Renal cortex interstitium (tissue), 15 donors: ENCODE measurements at places on chromosomes 16 and 17.

- no peak for DNase-seq
These were observed 3.0 kb upstream of the CDH15 start for GRCh38 chr16:89168381-89169189.

GRCh38 chr16:57601801-57602478 lies 26.5 kb upstream of the ADGRG1 start:
- no peak for DNase-seq

GRCh38 chr16:84320511-84320910 lies 25.8 kb downstream of the WFDC1 start:
- no peak for DNase-seq

DNA sequence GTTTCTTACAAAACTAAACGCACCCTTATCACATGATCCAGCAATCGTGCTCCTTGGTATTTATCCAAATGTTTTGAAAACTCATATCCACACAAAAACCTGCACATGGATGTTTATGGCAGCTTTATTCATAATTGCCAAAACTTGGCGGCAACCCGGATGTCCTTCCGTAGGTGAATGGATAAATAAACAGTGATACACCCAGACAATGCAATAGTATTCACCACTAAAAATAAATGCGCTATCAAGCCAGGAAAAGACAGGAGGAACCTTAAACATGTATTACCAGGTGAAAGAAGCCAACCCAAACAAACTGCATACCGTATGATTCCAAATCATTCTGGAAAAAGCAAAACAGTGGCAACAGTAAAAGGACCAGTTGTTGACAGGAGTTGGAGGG lies 10.0 kb downstream of the SPATA32 start:
- no peak for DNase-seq

- no peak for DNase-seq
These were observed 6.5 kb downstream of the SLC5A11 start for GRCh38 chr16:24852281-24852721.

GRCh38 chr17:40417258-40417608 lies 463 bp downstream of the TOP2A start:
- no peak for DNase-seq

- DNase-seq: no peak
These were observed 29.0 kb downstream of the KDM8 start for GRCh38 chr16:27232061-27232900.

GRCh38 chr16:85174871-85175723 lies 62.8 kb upstream of the CIBAR2 start:
- DNase-seq: no peak

GRCh38 chr16:48158296-48158695 lies 2.5 kb upstream of the ABCC12 start:
- no peak for DNase-seq

GRCh38 chr16:69443927-69444631 lies 19.7 kb downstream of the CYB5B start:
- no peak for DNase-seq

DNA sequence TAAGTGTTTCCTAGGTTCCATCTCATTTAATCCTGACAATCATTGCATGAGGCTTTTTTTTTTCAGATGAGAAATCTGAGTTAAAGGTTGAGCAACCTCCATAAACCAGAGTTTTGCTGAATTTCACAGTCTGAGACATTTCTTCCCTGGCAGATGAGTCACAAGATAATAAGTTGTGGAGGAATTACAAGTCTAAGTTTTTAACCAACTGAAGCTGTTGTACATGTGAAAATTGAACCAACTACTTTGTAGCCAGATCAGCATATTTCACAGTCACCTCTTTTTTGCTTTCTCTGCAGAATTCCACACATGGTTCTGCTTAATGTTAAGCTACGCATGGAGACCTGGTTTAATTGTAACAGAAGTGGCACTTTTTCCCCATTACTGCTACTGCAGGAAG lies 765.6 kb downstream of the CDH11 start:
- no peak for DNase-seq

GRCh38 chr16:7547736-7548135 lies 215.1 kb downstream of the RBFOX1 start:
- no peak for DNase-seq

DNA sequence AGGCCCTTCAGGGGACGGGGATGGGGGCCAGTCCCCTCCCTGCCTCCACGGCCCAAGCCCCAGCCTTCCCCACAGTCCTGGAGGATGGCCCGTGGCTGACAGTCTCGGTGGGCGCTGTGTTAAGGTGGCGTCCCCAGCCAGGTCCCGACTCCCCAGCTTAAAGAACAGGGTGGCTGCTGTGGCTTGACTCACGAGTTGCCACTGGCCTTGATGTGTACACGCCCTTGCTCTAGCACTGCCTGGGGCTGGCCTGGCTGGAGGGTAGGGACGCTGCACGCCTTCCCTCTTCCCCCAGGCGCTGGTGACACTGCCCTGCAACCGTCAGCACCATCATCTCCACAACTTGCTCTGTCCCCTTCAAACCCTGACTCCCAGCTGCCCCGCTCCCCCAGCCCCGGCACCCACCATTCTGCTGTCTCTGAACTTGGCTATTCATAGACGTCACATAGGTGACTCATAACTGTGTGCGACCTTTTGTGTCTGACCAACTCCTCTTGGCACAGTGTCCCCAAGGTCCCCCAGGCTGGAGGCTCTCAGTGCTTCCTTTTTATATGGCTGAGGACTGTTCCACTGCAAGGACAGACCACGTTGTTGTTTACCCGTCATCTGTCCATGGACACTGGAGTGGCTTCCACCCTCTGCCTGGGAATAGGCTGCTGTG lies 6.3 kb downstream of the GNPTG start:
- no peak for DNase-seq

DNA sequence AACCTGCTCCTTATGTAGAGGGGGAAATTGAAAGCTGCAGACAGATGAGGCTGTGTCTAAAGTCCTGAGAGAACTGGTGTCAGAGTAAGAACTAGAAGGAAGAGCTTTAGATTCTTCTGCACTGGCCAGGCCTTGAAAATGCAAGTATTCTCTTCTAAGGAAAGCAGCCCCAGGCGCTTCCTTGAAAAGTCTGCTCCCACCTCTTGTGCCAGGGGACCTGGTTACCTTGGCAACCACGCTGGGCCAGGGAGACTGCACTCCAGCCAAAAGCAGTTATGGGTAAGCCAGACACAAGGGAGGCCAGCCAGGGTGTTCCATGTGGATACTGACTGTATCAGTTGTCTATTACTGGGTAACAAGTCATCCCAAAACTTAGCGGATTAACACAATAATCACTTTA lies 228.6 kb upstream of the SDK2 start:
- no peak for DNase-seq

- no peak for DNase-seq
These were observed 3.0 kb upstream of the ABCC1 start for GRCh38 chr16:15946257-15947044.

GRCh38 chr16:12628536-12628935 lies 175.2 kb downstream of the CPPED1 start:
- no peak for DNase-seq

- no peak for DNase-seq
These were observed 24.4 kb downstream of the SCNN1G start for GRCh38 chr16:23206986-23207385.

DNA sequence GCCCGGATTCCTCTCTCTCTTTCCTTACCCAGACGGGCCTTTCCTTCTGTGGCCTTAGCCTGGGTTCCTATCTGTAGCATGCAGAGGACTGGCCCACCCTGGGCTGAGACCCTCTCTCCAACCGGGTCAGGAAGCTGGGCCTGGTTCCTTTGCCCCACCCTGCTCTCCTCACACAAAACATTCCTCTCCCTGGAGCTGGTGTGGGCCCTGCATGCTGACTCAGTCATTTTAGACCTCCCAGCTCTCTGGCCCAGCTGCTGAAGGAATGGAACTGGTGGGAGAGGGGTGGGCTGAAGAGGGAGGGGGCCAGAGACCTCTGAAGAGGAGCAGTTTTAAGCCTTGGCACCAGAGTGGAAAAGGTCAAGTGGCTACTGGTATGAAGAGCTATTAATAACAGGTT lies 957 bp downstream of the MYL4 start:
- no peak for DNase-seq

DNA sequence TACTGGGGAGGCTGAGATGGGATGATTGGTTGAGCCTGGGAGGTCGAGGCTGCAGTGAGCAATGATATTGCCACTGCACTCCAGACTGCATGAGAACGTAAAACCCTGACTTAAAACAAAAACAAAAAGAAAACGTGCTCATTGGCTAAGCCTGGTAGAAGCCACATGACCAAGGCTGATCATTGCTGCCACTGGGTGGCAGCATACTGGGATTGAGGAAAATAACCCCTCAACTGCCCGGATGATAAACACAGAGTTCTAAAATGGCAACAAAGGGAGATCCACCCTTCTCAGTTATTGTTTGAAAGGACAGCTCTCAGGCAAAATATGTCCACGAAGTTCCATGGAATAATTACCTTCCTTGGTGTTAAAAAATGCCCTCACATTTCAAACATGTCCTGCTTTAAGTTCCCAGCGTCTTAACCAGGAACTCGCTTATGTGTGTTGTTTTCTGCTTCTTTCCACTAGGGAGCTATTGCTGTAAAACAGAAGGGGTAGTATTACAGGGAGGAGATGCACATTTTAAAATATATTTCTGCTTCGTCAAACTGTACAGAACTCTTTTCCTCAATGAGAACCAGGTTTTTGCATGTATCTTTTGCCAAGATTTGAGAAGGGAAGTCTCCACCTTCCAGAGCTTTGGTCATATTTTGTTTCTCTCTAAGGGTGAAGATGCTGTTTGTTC lies 675.3 kb downstream of the MAF start:
- DNase-seq: no peak

GRCh38 chr17:72104863-72105234 lies 16.0 kb upstream of the SOX9 start:
- DNase-seq: no peak
